NCI-H2227 treated with DMSO at 0.1 percent for 48 hours (cell line): ENCODE measurements at places on chromosomes 13 and 19.

DNA sequence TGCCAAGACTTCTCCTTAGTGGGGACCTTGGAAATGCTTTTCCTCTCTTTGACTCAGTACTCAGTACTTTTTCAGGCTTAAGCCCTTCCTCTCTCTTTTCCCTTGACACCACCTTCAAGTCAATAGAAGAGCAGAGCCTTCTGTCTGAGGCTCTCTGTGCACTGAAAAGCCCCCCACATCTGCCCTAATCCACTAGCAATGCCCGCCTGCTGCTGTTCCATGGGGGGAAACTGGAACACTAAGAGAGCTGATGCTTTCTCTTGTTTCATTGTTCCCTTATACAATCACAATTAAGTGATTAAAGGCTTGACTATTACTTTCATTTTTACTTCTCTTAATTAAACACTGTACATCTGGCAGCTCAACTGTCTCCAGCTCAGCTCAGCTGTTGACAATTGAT, 254.5 kb downstream of the SLITRK6 start:
- no peak for DNase-seq

DNA sequence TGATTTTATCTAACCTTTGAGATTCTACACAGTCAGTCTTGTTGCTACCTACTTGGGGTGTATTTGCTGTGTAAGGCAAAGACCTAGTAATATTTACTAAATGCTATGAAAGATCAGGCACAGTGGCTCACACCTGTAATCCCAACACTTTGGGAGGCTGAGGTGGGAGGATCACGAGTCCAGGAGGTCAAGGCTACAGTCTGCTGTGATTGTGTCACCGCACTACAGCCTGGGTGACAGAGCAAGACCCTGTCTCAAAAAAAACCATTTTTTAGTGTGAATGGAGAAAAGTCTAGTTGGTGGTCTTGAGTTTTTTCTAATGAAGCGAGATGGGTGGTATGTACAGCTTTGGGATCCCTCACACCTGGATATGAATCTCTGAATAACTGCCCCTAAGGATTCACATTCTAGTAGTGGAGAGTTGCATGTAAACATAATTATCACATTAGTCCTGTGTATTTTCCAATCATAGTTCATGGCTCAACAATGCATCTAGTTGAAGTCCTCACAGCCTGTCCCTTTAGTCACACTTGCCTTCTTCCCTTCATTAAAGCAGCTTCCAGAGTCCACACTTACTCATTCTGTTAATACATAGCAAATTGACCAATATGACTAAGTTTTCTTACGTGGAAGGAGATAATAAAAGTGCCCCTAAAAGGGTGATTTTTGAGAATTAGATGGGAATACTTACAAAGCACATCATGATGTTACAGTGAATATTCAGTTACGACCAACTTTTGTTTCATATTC, 7.5 kb downstream of the RPL21 start:
- DNase-seq, result no peak

DNA sequence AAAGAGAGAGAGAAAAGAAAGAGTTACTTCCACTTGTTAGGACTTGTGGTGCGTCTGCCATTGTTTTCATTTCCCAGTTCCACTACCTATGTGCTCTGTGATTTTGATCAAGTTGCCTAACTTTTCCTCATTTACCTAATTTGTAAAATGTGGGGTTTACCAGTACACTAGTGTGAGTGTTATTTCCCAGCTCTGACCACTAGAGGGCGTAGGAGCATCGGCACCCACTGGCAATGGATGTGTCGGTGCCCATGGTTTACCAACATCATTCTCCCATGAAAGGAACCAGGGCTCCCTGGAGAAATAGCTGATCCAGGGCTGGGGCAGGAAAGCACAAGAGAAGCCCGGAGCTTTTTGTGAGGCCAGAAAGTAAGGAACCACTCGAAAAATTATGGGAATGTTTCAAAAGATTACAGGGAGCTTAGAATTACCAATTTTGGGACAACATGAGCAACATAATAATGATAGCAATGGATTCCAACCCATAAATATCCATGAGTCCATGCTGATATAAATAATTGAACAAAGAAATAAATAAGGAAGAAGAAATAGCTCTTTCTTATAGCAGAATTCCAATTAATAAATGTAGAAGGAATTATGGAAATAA, 15.1 kb upstream of the CEACAM4 start:
- DNase-seq, result peak; percentile 78

DNA sequence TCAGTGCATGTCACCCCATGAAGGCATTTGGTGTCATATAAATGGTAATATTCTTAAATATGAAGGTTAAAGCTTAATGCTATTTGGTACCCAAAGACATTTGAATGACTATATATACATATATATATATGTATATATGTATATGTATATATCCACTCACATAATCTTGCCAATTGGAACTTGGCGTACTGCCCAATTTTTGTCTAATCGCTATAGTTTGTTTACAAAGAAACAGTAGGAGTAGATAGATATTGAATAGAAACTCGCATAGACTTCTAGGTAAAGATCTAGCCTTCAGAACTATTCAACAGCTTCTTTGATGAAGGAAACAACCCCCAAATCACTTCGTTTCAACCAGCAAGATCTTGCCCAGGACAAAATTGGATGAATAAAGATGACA, 24.1 kb downstream of the KLF5 start:
- DNase-seq, result no peak

GRCh38 chr13:109090796-109091195, 461.4 kb downstream of the MYO16 start:
- DNase-seq, result no peak

- no peak for DNase-seq
Observed at GRCh38 chr13:42551611-42552010, 22.3 kb upstream of the TNFSF11 start.

DNA sequence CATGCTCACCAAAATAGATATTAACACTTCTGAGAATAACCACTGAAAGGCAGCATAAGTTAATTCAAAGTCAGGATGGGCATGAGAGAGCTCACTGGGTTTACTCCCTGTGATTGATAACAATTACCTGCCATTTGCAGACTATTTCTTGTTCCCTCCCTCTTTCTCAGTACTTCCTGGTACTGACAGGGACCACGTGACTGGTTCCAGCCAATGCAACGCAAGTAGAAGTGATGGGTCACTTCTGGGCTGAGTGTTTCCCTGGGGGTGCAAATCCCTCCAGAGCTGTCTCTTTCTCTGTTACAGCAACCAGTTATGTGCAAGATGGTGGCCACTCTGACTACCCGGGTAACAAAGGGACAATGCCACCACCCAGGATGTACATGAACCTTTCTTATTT, 118.8 kb downstream of the EFNB2 start:
- DNase-seq, result no peak
